ENCODE measurements at places on chromosomes 2 and 18. TPM values are rescaled to one million over a fixed set of nuclear protein-coding genes. Genes with fewer than 3 reads are reported as not detected.

DNA sequence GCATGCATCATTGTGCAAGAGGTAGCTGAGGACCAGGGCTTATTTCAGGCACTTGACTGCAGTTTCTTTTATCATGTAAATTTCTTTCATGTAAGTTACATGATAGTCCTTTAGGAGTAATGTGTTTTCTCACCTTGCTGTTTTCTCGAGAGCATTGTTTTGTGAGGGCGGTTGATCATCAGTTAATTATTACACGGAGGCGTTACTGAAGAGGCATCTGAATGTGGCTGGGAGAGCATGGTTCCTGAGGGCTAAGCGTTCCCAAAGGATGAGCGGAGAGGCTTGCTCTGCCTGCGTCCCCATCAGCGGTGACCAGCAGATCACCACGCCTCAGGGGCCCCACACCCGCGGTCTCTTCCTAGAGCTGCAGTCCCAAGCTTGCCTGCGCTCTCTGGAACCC, 156.1 kb upstream of the NFATC1 start:
- H3K27ac ChIP-seq, result no peak overlapping the region
- H3K27me3 ChIP-seq, result no peaks in the 10 kb centered on the region
- no peak overlapping the region for H3K4me3 ChIP-seq
- peaks cover 38% of the 10 kb centered on the region for H3K4me1 ChIP-seq

Gene CPO
- not detected for total RNA-seq

Gene RFX8
- total RNA-seq, result not detected

GRCh38 chr2:134433979-134434378, 180.1 kb downstream of the MGAT5 start:
- no peaks in the 10 kb centered on the region for H3K4me1 ChIP-seq
- no peak overlapping the region for H3K27ac ChIP-seq
- H3K27me3 ChIP-seq, result no peaks in the 10 kb centered on the region
- no peak overlapping the region for H3K4me3 ChIP-seq
- no peaks in the 10 kb centered on the region for H3K36me3 ChIP-seq

DNA sequence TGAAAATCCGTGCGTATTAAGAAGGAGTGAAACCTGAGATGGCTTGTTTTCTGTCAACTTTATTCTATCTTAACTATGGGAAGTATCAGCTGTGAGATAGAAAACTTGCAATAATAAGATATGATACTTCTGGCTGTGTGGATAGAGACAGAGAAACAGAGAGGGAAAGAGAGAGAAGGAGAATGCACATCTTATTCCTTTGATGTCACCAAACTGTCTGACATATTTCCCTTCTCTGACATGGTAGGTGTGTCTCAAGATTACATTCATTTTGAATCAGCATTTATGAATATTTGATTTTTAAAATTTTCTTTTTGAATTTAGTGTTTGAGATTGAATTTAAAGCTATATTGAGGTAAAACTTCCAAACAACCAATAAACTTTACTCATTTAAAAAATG, 69.4 kb downstream of the CDC42EP3 start:
- no peak overlapping the region for H3K27ac ChIP-seq
- no peaks in the 10 kb centered on the region for H3K36me3 ChIP-seq
- no peak for DNase-seq
- no peaks in the 10 kb centered on the region for H3K27me3 ChIP-seq
- H3K4me1 ChIP-seq, result peaks cover 5% of the 10 kb centered on the region
- H3K4me3 ChIP-seq, result no peak overlapping the region

DNA sequence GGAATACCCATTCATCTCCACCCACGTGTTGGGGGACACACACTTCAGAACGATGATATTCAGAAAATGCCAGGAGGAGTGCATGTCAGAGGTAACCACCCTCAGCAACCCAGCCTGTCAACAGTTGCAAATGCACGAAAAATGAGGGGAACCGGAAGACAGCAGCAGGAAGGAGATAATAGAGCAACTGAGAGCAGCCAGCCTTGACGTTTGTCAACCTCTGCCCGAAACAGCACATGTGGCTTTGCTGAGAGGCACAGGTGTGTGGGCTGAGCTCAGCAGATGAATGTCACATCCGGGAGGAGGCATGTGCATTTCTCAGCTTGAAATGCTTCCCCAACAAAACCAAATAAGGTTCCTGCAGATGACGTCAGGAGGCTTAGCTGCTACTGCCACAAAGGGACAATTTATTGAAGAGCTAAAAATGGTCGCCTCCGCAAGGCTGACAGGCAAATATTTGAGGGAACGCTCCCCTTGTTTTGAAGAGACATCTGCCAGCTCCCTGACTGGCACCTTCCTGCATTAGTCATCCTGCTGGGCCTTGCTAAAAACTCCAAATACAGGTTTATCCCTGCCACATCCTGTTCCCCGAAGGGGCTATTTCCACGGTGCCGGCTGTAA, 419.0 kb downstream of the NBAS start:
- H3K4me1 ChIP-seq, result peaks cover 57% of the 10 kb centered on the region
- no peaks in the 10 kb centered on the region for H3K36me3 ChIP-seq
- peak overlapping the region; percentile 44 for H3K4me3 ChIP-seq
- DNase-seq, result peak; percentile 95
- no peaks in the 10 kb centered on the region for H3K27me3 ChIP-seq

GRCh38 chr2:54955358-54956110, 94.7 kb downstream of the RTN4 start:
- no peaks in the 10 kb centered on the region for H3K27me3 ChIP-seq
- H3K4me1 ChIP-seq, result peaks cover 4% of the 10 kb centered on the region
- peaks cover 80% of the 10 kb centered on the region for H3K36me3 ChIP-seq
- no peak overlapping the region for H3K4me3 ChIP-seq
- H3K27ac ChIP-seq, result no peak overlapping the region

GRCh38 chr2:233047667-233048066, 12.5 kb upstream of the INPP5D start:
- DNase-seq, result no peak
- H3K27ac ChIP-seq, result no peak overlapping the region
- no peaks in the 10 kb centered on the region for H3K27me3 ChIP-seq

GRCh38 chr2:151399981-151400380, 9.7 kb upstream of the RIF1 start:
- no peak overlapping the region for H3K4me3 ChIP-seq
- no peaks in the 10 kb centered on the region for H3K27me3 ChIP-seq
- DNase-seq, result no peak
- no peaks in the 10 kb centered on the region for H3K36me3 ChIP-seq
- H3K27ac ChIP-seq, result no peak overlapping the region

DNA sequence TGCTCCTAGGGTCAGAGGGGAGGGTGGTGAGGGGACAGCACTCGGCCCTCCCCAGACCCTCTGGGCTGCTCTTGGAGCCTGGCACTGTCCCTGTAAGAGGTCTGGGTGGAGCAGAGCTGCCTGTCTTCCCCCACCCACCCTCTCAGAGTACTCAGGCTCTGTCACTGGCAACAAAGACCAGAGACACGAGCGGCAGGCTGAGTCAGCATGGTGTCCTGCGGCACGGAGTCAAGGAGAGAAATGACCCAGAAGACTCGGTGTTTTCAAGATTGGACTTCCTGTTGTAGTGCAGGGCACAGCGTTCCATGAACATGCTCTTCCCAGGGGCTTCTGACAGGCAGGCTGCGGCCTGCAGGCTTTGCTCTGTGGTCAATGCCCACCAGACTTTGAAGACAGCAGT, 19.9 kb downstream of the SIGLEC15 start:
- H3K27me3 ChIP-seq, result no peaks in the 10 kb centered on the region
- H3K36me3 ChIP-seq, result peaks cover 4% of the 10 kb centered on the region
- H3K4me3 ChIP-seq, result no peak overlapping the region
- H3K27ac ChIP-seq, result no peak overlapping the region
- H3K4me1 ChIP-seq, result peaks cover 18% of the 10 kb centered on the region

DNA sequence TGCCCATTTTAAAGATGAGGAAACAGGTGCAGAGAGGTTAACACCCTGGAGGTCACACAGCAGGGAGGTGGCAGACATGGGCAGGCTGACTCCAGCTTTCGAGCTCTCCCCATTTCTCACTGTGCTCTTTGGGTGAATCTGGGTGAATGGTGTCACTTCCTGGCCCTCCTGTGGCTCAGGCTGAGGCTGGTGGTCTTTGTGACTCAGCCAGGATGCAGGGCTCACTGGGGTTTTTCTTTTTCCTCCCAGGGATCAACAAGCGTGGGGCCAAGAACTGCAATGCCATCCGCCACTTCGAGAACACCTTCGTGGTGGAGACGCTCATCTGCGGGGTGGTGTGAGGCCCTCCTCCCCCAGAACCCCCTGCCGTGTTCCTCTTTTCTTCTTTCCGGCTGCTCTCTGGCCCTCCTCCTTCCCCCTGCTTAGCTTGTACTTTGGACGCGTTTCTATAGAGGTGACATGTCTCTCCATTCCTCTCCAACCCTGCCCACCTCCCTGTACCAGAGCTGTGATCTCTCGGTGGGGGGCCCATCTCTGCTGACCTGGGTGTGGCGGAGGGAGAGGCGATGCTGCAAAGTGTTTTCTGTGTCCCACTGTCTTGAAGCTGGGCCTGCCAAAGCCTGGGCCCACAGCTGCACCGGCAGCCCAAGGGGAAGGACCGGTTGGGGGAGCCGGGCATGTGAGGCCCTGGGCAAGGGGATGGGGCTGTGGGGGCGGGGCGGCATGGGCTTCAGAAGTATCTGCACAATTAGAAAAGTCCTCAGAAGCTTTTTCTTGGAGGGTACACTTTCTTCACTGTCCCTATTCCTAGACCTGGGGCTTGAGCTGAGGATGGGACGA, 13.2 kb downstream of the ITM2C start:
- H3K27ac ChIP-seq, result no peak overlapping the region
- H3K36me3 ChIP-seq, result no peaks in the 10 kb centered on the region
- H3K4me3 ChIP-seq, result peak overlapping the region; percentile 20
- no peaks in the 10 kb centered on the region for H3K27me3 ChIP-seq
- peak; percentile 69 for DNase-seq
- H3K4me1 ChIP-seq, result peaks cover 39% of the 10 kb centered on the region

DNA sequence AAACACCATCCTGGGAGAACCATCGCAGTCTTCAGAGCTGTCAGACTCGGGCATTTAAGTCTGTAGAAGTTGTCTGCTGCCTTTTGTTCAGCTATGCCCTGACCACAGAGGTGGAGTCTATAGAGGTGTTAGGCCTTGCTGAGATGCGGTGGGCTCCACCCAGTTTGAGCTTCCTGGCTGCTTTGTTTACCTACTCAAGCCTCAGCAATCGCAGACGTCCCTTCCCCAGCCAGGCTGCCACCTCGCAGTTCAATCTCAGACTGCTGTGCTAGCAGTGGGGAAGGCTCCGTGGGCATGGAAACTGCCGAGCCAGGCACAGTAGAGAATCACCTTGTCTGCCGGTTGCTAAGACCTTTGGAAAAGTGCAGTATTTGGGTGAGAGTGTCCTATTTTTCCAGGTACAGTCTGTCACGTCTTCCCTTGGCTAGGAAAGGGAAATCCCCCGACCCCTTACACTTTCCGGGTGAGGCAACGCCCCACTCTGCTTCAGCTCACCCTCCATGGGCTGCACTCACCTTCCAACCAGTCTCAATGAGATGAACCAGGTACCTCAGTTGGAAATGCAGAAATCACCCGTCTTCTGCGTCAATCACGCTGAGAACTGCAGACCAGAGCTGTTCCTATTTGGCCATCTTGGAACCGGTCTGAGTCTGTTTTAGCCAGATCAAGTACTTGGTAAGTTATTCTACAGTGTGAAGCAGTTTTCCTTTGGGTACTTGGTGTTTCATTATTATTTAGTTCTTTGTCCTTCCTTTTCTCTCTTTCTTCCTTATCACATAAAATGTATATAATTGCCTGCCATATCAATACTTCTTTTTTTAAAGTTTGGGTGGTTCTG, 71.5 kb downstream of the CDC42EP3 start:
- no peak for DNase-seq
- no peak overlapping the region for H3K27ac ChIP-seq
- H3K4me3 ChIP-seq, result no peak overlapping the region

DNA sequence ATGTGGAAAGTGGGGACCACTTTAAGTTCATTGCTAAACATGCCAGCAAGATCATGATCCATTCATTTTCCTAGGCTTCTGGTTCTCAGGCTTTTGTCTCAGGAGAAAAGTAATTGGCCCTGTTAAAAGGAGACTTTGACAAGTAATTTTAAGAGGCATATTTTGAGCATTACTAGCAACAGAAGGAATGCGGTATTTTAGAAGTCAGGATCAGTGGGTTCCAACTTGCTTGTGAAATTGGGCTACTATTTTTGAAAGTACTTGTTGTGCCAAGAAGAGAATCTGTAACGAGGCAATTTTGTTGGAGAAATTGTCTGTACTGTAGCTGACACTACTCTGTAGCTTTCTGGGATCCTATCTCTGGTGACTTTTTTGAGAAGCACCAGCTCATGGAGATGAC, 59.4 kb downstream of the CERS6 start:
- no peaks in the 10 kb centered on the region for H3K27me3 ChIP-seq
- H3K27ac ChIP-seq, result no peak overlapping the region
- DNase-seq, result no peak

All from Karpas-422 (cell line).